Left lobe of liver (tissue), 2 donors: ENCODE measurements at places on chromosomes 3 and 15.

DNA sequence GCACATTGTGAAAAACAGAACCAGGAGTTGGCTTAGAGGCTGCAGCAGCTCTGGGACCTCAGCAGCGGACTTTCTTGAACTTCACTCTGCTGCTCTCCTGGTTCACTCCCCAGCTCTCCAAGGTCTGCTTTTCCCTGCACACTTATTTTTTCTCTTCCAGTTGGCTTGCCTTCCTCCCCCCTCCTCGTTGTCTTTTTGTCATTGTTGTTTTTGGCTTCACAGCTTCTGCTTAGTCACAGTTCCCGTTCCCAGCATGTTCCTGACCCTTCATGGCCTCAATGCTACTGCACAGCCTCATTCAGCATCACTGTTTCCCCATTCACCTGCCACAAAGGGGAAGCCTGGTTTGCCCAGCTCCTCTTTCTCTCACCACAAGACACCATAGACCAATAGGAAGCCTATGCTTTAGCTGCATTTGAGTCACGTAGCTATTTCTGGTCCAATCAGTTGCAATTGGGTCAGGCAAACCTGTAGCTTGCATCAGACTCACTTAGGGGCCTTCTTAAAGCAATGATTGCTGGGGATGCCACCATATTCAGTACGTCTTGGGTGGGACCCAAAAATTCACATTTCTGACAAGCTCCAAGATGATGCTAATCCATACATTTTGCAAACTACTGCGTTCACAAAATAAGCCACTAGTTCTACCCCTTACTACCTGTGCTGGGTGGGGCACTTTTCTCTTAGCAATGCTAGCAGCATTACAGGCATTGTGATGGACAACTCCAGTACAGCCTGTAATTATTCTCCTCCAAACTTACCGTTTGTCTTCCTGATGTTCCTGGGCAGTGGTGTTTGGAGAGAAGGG, 7.8 kb upstream of the SUMF1 start:
- DNase-seq: peak; percentile 55

- no peak for DNase-seq
Measured at GRCh38 chr3:52185837-52186236, 12.1 kb upstream of the ALAS1 start.

DNA sequence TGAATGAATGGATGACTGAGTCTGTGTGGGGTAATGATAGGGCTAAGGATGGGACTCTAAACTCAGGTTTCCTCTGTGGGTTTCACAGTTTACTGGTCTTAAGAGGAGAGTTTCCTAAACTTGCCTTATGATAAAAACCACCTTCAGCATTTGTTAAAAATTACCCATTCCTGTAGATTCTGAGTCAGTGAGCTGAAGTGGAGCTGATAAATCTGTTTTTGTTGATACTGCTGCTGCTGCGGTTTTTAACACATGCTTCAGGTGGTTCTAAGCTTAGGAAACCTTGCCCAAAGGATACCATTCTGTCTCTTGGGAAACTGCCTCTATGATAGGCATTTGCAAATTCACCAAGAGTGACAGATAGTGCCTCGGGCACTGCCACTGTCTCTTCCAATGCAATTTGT, 52.6 kb downstream of the MECOM start:
- no peak for DNase-seq

- no peak for DNase-seq
Measured at GRCh38 chr3:146322216-146322817, 71.4 kb upstream of the PLSCR4 start.

- DNase-seq: no peak
Measured at GRCh38 chr15:66029650-66030049, 160.4 kb downstream of the RAB11A start.

- no peak for DNase-seq
Measured at GRCh38 chr15:96720251-96720650, 389.8 kb downstream of the NR2F2 start.

DNA sequence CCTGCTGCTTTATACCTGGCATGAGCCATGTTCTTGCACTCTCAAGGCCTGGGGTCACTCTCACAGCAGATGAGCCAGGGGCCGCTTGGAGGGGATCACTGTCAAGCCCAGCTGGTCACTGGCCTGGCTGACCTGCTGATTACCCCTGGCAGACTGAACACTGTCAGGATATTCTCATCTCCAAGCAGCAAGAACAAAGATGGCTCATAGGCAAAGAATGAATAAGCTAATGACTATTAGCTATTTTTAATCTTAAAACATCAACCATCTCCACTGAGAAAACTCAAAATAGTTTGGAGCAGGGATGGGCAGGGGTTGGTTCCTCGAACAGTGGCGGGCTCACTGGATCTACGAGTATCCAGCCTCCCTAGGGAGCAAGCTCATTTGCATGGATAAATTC, 64.4 kb upstream of the ACAN start:
- DNase-seq: no peak
